ENCODE measurements at places on chromosomes 7 and 10. TPM values are rescaled to one million over a fixed set of nuclear protein-coding genes. Genes with fewer than 3 reads are reported as not detected.

WDR86 gene
- not detected for total RNA-seq

CRHR2 gene
- not detected for total RNA-seq

CPA4 gene
- total RNA-seq = not detected

OR2A7 gene
- 0.54 TPM for total RNA-seq

SFRP5 gene
- not detected for total RNA-seq

COL13A1 gene
- not detected for total RNA-seq

LRRC61 gene
- total RNA-seq = 25.3 TPM
